Nephron progenitor cell (in vitro differentiated cells): ENCODE measurements at places on chromosomes 3 and 15.

DNA sequence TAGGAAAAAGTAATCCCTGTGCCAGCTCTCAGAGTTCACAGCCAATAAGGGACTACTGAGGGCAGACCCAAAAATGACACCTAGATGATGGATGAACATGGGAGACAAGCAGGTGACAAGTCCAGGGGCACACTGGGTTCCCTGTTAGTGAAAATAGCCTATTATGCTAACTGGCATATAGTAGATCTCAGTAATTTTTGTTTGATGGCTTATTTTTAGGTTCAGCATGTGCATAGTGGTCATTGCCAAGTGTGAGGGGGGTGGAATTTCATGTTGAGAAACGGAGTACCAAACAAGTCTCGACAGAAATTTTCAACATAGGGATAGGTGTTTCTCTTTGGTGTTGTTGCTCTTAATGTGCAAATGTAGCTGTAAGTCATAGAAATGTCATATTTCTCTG lies 6.4 kb upstream of the ITGB5 start:
- H3K36me3 ChIP-seq = no peaks in the 10 kb centered on the region
- no peak overlapping the region for H3K4me3 ChIP-seq
- H3K4me1 ChIP-seq = peaks cover 9% of the 10 kb centered on the region
- peaks cover 10% of the 10 kb centered on the region for H3K27me3 ChIP-seq

DNA sequence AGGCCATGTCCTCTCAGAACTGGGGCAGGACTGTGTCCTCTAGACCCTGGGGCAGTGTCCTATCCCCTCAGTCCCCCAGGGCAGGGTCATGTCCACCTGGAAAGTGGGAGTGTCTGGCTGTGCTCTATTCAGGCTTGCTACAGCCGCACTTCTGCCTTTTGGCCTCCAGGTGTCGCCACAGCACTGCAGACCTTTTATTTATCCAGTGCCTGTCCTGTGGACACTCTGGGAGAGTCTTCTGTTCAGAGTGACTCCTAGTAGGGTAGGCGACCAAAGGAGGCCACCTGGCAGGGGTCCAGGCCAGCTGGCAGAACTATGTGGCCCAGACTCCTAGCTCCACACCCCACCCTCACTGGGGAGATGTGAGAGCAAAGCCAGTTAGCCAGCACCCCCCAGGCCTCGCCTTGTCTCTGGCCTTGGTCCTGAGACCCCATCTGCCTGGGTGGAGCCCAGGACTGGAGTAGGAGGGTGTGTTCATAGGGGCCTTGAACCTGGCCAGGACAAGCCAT lies 3.9 kb downstream of the TMIE start:
- peak; percentile 77 for DNase-seq
- peaks cover 24% of the 10 kb centered on the region for H3K27me3 ChIP-seq
- no peak overlapping the region for H3K27ac ChIP-seq

DNA sequence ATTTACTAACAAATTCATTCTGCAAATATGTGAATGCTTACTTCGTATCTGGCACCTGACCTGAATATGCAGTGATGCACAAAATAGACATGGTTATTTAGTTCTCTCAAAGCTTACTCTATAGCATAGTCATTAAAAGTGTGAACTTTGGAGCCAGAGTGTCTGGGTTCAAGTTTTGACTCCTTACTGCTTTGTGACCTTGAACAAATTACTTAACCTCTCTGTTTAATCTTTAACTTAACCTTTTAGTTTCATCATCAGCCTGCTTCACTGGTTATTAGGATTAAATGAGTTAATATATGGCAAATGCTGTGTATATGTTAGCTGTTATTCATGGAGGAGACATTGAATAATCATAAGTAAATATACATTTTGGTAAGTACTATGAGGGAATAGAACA lies 12.1 kb upstream of the MGA start:
- DNase-seq = no peak
- H3K36me3 ChIP-seq = peaks cover 18% of the 10 kb centered on the region
- H3K4me3 ChIP-seq = no peak overlapping the region

- no peak overlapping the region for H3K4me3 ChIP-seq
- H3K27ac ChIP-seq = no peak overlapping the region
- H3K4me1 ChIP-seq = peaks cover 24% of the 10 kb centered on the region
- no peak for DNase-seq
Measured at GRCh38 chr3:186653080-186653707, 12.6 kb upstream of the HRG start.

DNA sequence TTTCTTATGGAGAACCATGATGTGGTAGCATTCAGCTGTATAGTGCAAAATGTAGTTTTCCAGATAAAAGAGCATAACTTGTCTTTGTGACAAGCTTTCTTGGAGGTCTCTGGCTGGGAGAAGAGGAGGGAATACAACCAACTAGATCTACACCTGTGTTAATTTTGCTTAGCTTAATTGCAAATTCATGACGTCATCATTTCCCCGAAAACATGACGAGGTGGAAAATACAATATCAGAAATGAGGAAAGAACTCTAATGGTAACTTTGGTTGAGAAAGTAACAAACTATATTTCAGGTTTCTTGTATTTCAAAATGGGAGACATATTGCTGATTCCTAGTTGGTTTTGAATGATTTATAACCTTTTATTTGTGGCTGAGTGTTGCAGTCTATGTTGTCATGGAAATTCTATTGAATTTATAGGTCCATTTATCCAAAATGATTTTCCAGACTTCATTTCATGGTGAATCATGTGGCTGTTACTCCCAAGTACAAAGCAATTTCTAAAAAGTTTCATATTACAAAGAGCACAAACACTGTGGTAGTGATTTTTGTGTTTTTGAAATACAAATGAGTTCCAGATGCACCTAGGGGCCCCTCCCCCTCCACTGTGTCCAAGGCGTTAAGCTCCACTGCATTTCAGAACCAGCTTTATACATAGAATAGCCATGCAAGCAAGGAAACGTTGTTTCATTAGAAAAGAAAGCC lies 307.2 kb downstream of the FEZF2 start:
- H3K4me3 ChIP-seq = no peak overlapping the region
- peak overlapping the region; percentile 85 for H3K27ac ChIP-seq
- no peak for DNase-seq
- H3K4me1 ChIP-seq = peaks cover 45% of the 10 kb centered on the region
- peaks cover 21% of the 10 kb centered on the region for H3K36me3 ChIP-seq

DNA sequence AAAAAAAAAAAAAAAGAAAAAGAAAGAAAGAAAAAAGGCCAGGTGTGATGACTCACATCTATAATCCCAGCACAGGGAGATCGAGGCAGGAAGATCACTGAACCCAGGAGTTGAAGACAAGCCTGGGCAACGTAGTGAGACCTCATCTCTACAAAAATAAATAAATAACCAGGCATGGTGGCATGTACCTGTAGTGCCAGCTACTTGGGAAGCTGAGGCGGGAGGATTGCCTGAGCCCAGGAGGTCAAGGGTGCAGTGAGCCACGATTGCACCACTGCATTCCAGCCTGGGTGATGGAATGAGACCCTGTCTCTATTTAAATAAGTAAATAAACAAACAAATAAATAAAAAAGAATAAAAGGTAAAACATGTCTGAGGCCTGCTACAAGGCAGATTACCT lies 39.3 kb upstream of the LACTB start:
- no peaks in the 10 kb centered on the region for H3K27me3 ChIP-seq
- H3K36me3 ChIP-seq = no peaks in the 10 kb centered on the region
- DNase-seq = no peak
- no peak overlapping the region for H3K27ac ChIP-seq

GRCh38 chr3:194688200-194688740 lies 2.6 kb downstream of the FAM43A start:
- H3K27me3 ChIP-seq = peaks cover 39% of the 10 kb centered on the region
- H3K36me3 ChIP-seq = no peaks in the 10 kb centered on the region
- H3K4me3 ChIP-seq = peak overlapping the region; percentile 76
- peak overlapping the region; percentile 78 for H3K27ac ChIP-seq

- no peak overlapping the region for H3K4me3 ChIP-seq
- no peaks in the 10 kb centered on the region for H3K4me1 ChIP-seq
- H3K27ac ChIP-seq = no peak overlapping the region
- H3K27me3 ChIP-seq = peaks cover 13% of the 10 kb centered on the region
- DNase-seq = no peak
Measured at GRCh38 chr3:107512108-107512507, 10.7 kb upstream of the BBX start.

DNA sequence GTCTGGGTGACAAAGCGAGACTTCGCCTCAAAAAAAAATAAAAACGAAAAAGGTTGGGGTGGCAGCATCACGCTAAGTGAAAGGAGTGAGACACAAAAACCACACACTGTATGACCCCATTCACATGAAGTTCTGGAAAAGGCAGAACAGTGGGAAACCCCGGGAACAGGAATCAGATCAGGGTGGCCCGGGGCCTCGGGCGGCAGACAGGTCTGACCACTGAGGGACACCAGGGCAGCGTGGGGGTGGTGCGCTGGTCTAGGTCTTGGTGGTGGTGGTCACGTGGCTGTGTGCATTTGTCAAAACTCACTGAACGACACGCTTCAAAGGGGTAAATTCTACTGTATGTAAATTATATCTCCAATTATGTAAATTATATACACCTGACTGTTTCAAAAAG lies 79.7 kb upstream of the PRR20G start:
- no peak for DNase-seq
- no peak overlapping the region for H3K4me3 ChIP-seq
- peaks cover 57% of the 10 kb centered on the region for H3K27me3 ChIP-seq
- no peaks in the 10 kb centered on the region for H3K36me3 ChIP-seq
- no peak overlapping the region for H3K27ac ChIP-seq

GRCh38 chr15:26028086-26028740 lies 165.1 kb upstream of the ATP10A start:
- peaks cover 15% of the 10 kb centered on the region for H3K27me3 ChIP-seq
- H3K4me3 ChIP-seq = no peak overlapping the region
- H3K27ac ChIP-seq = no peak overlapping the region

DNA sequence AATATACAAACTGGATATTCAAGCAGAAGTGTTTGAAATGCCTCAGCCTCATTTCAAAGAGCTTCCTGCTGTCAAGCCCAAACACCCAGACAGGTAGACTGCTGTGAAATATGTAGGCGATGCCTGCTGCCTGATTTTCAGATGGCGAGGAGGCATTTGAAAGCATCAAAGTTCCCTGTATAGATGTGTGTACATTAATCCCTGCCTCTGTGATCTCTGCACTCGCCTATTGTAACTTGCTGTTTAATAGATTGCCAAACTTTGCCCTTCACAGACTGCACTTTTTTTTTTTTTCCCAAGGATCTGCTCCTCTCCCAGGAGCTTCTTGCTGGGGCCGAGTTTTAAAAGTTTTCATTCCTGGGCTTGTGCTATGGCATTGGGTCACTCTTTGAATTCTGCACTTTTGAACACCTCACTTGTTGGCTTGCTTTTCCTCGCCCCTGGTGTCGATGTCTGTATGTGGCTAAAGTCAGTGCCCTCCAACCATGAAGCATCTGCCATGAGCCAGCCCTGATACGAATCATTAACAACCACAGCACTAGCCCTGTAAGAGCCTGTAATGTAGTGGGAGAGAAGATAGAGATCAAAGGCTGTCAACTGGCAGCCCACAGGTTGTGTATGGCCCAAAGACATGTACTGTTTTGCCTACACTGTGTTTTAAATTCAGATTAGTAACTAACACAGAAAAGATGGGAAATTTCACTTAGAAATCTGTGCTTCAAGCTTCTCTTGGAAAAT lies 287.6 kb upstream of the ICE2 start:
- H3K4me1 ChIP-seq = peaks cover 51% of the 10 kb centered on the region
- peaks cover 11% of the 10 kb centered on the region for H3K36me3 ChIP-seq
- DNase-seq = no peak
- peaks cover 7% of the 10 kb centered on the region for H3K27me3 ChIP-seq

DNA sequence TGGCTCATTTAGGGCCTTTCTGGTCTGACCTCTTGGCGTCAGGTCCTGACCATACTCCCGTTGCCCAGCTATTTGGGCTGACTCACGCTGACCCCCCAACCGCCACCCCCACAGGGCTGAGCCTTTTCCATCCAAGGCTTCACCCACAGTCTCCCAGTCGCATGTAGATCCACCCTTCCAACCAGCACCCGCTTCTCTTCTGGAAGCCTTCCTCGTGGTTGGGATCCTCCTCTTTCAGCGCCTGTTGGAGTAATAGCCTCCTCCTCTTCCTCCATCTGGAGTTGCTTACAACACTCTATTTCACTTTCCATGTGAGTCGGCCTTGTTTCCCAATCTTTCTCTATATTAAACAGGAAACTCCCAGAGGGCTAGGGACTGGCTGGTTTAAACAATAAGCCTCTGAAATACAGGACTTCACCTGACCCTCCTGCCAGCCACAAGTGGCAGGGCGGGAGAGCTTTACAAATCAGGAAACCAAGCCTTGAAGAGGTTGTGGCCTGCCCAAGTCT lies 2.1 kb upstream of the ALAS1 start:
- H3K36me3 ChIP-seq = peaks cover 17% of the 10 kb centered on the region
- peaks cover 15% of the 10 kb centered on the region for H3K27me3 ChIP-seq
- DNase-seq = no peak
- H3K4me1 ChIP-seq = peaks cover 41% of the 10 kb centered on the region

- no peaks in the 10 kb centered on the region for H3K4me1 ChIP-seq
Measured at GRCh38 chr3:149114458-149114857, 15.0 kb upstream of the HPS3 start.
